ENCODE measurements at places on chromosomes 5 and 9.
A peak's percentile ranks its signal among the peaks of the same experiment; 100 is the strongest.

- peak; percentile 43 for DNase-seq
Measured at GRCh38 chr5:82259172-82259800, 18.9 kb downstream of the RPS23 start.

GRCh38 chr9:122088880-122089706 is 4.0 kb downstream of the TTLL11 start:
- no peak for DNase-seq

- DNase-seq, result no peak
Measured at GRCh38 chr5:45195026-45195425, 386.3 kb downstream of the MRPS30 start.

DNA sequence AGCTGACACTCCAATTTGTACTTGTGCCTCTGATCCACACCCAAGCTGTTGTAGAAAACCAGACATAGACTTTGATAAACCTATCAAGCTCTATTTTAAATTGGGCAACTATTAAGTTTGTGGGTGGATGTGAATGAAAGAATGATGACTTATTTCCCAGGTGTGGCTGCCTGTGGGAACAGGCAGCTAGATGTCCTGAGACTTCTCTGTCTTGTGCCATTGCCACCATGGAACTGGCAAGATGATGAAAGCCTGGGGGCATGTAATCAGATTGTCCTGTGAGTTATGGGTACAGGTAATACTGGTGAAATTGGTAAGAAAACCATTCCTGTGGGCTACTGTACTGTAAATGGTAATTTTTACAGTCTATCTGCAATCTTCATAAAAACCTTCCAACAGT is 57.5 kb downstream of the CEMIP2 start:
- DNase-seq, result no peak

- no peak for DNase-seq
Measured at GRCh38 chr5:122516432-122516743, 204.4 kb downstream of the SNCAIP start.

- DNase-seq, result no peak
Measured at GRCh38 chr5:6502421-6502820, 53.8 kb downstream of the UBE2QL1 start.

DNA sequence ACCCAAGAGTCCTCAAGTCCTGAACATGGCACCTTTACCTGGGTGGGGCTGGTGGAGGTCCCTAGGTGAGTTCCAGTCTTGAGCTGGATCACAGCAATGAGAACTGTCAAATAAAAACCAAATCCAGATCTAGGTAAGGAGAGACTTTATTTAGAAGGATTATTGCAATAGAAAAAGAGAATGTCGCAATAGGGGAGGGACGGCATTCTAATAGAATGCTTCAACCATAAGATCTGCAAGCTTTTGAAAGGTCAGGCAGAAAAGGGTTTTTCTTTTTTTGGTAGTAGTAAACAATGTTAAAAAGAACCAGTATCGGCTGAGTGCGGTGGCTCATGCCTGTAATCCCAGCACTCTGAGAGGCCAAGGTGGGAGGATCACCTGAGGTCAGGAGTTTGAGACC is 5.2 kb upstream of the GCNT1 start:
- peak; percentile 52 for DNase-seq

DNA sequence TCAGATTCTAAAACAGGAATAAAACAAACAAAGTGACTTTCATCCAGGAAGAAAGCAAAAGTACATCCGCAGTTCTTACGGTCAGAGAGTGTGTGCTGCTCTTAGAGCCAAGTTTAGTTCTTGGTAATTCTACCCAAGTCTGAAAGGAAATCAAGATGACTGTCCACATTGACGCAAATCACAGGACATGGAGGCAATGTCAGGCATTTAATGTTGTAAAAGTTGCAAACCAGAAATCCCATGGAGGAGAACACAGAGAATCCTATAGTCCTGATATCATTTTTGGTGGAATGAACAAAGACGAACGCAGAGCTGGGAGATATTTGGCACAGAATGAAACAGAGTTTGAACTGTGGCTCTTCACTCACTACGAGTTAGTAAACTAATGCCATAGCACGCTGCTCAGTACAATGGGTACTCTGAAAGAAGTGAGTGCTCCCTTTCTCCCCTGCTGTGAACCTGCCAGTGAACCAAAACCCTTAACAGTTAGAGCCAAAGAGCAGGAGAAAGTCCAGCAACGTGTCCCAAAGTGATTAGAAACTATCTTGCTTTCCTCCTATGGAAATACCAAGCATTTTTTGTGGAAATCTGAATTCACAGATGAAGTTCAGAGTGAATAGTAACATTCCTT is 74.3 kb downstream of the MUSK start:
- DNase-seq, result peak; percentile 44

- no peak for DNase-seq
Measured at GRCh38 chr5:746258-746761, 38.2 kb downstream of the ZDHHC11B start.

GRCh38 chr5:1667648-1668140 is 131.9 kb downstream of the MRPL36 start:
- DNase-seq, result no peak

GRCh38 chr5:143605403-143606005 is 202.0 kb upstream of the NR3C1 start:
- no peak for DNase-seq

- DNase-seq, result no peak
Measured at GRCh38 chr9:133514460-133515239, 10.1 kb downstream of the MYMK start.

GRCh38 chr5:72468024-72468423 is 39.2 kb downstream of the ZNF366 start:
- DNase-seq, result peak; percentile 16

GRCh38 chr5:135073761-135074345 is 39.8 kb upstream of the PITX1 start:
- no peak for DNase-seq

DNA sequence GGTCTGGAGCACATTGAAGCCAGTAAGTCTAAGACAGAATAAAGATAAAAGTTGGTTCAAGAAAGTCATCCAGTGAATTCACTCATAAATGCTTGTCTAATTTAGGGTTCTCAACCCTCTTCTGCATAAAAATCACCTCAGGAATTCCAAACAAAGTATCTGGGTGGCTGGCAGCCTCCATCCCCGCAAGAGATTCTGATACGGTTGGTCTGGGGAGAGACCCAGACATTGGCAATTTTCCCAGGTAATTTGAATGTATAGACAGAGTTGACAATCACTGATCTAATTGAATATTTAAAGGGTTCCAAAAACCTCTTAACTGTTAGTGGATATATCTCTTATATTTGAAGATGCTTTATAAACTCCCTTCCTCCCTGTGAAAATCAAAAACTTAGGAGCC is 14.9 kb downstream of the ADAMTSL1 start:
- DNase-seq, result no peak

- DNase-seq, result no peak
Measured at GRCh38 chr5:108966910-108967309, 219.2 kb downstream of the FER start.

- no peak for DNase-seq
Measured at GRCh38 chr5:134073404-134073803, 41.1 kb upstream of the TCF7 start.

DNA sequence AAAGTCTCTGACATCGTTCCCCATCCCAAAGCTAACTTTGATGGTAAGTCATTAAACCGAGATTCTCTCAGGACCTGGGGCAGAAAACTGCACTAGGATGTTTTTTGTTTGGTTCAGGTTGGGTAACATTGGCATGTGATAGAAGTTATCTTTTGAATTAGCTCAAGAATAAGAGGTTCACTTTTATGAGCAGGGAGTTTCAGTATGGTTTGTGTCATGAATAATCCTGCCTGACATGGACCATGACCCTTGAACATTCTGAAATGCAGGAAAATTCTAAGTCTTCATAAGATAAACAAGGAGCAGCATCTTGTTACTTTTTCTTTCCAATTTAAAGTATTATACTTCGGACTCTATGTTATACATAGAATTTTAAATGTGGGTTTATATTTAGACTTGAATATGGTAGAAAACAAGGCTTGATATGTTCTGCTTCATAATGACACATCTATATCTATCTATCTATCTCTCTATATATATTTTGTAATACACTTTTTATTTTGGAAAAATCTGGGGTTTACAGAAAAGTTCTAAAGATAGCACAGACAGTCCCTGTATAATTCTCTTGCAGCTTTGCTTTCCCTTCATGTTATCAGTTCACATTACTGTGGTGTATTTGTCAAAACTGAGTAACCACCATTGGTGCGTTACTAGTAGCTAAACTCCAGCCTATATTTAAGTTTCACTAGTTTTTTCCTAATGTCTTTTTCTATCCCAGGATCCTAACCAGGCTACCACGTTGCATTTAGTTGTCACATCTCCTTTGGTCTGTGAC is 102.7 kb upstream of the TAF11L2 start:
- no peak for DNase-seq

DNA sequence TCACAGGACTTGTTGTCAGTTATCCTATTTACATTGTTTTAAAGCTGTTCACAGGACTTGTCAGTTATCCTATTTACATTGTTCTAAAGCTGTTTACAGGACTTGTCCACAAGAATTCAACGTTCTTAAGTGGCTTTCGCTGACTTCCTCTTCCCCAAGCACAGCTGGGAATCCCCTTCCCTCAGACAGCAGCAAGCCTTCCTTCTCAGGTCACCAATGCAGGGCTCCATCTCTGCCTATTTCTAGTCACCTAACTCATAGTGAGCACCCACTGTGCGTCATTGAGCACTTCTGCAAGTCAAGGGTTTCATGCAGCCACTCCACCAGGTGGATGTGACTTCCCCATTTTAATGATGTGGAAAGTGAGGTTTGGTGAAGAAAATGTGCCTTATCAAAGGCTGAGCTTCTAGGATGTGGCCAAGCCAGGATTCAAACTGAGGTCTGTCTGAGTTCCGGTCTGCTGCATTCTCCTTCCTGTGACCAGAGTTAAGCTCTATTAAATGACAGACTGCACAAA is 109.8 kb upstream of the ZNF462 start:
- no peak for DNase-seq

DNA sequence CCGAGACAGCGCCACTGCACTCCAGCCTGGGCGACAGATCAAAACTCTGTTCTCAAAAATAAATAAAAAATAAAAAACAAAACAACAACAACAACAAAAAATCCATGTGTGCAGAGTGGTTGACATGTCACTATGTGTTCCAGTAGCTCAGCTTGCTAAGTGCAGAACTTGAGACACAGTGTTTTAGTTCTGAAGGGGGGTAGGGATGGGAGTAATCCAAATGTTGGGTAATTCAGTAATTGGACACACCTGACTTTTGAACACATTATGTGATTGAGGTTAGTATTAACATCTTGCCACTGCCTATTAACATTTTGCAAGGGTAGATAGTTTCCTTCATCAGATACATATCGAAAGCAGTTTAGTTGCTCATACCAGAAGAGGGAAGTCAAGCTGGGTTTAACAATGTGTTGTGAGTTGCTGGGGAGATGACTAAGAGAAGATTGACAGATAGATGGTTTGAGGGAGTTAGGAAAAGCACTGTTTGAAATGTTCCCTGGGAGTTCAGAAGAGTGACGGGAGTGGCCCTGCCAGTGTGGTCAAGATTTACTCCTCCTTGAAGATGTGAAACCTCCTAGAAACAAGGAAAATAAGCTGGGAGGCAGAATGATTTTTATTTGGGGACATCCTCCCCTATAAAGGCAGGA is 928 bp downstream of the HACD4 start:
- DNase-seq, result peak; percentile 55

GRCh38 chr9:38145526-38146053 is 76.6 kb upstream of the SHB start:
- DNase-seq, result no peak

DNA sequence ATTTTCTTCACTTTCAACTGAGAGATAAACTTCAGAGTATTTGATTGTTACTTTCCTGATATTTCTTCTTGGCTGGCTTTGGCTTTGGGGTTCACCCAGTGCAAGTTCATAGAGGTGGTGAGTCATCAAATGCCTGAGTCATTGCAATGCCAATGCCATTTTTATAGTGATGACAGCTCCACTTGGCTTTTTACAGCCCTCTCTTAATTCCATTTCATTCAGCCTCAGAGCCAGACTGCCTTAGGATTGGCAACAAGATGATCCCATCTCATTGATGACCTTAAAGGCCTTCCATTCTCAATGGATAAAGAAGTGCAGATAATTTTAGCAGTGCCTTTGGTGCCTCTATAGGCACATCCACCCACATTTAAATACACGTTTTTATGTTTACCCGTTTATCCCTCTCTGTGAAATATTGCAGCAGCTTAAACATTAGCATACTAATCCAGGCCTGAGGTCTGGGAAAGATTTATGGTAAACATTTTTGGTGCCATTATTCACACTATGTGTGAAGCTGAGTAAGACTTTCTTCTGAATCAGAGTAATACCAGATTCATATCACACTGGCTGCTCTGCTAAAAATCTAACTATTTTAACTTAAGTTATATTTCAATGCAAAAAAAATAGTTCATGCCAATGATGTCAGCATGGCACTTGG is 88.9 kb upstream of the TYRP1 start:
- DNase-seq, result no peak

GRCh38 chr9:35940458-35941407 is 17.2 kb downstream of the OR2S2 start:
- DNase-seq, result no peak

- DNase-seq, result no peak
Measured at GRCh38 chr9:136670576-136671253, 8.0 kb downstream of the EGFL7 start.

DNA sequence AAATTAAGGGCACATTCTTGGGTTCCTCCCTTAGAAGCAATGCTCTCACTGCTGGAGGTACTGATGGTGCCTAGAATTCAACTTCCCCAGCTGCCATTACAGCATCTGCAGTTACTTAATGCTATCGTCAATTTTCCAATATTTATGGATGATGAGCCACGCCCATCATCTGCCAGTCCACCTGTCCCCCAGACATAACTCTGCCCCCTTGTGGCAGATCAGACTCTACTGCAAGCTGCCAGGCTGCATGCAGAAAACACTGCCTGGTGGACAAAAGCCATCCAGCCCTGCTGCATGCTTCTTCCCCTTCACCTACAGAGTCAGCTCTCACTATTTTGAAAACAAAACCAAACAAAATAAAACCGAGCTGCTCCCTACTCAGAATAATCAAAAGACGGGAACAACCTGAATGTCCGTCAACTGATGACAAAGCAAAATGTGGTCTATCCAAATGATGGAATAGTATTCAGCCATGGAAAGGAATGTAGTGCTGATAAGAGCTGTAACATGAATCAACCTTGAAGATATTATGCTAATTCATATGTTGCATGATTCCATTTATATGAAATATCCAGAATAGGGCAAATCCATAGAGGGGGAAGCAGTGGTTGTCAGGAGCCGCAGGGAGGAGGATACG is 66.4 kb downstream of the RETREG1 start:
- peak; percentile 68 for DNase-seq

DNA sequence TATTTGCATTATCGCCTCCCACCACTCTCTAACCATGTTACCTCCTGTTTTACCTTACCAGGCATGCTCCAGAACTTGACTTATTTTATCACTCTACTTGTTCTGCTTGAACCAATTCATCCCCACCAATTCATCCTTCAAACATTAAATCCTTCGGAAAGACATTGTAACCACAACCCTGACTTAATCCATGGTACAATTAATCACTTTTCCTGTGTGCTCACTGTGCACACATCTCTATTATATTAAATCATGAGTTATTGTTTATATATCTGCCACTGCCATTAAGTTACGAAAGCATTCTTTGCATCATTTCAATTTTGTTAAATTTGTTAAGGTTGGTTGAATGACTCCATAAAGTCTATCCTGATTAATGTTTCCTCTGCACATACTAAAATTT is 7.4 kb upstream of the C5orf46 start:
- no peak for DNase-seq

GRCh38 chr5:36200513-36200912 is 41.2 kb downstream of the NADK2 start:
- no peak for DNase-seq
